ENCODE measurements at places on chromosomes 4 and X.

- DNase-seq: no peak
These were observed 10.2 kb downstream of the TEX13A start for GRCh38 chrX:105210258-105210657.

GRCh38 chr4:78660559-78660958 lies 109.0 kb downstream of the ANXA3 start:
- no peak for DNase-seq

- DNase-seq: no peak
These were observed 43.3 kb upstream of the PRDM8 start for GRCh38 chr4:80153874-80154544.

GRCh38 chr4:117400039-117400835 lies 314.9 kb upstream of the TRAM1L1 start:
- DNase-seq: no peak

- DNase-seq: no peak
These were observed 169.7 kb upstream of the SH3RF1 start for GRCh38 chr4:169440446-169440845.

DNA sequence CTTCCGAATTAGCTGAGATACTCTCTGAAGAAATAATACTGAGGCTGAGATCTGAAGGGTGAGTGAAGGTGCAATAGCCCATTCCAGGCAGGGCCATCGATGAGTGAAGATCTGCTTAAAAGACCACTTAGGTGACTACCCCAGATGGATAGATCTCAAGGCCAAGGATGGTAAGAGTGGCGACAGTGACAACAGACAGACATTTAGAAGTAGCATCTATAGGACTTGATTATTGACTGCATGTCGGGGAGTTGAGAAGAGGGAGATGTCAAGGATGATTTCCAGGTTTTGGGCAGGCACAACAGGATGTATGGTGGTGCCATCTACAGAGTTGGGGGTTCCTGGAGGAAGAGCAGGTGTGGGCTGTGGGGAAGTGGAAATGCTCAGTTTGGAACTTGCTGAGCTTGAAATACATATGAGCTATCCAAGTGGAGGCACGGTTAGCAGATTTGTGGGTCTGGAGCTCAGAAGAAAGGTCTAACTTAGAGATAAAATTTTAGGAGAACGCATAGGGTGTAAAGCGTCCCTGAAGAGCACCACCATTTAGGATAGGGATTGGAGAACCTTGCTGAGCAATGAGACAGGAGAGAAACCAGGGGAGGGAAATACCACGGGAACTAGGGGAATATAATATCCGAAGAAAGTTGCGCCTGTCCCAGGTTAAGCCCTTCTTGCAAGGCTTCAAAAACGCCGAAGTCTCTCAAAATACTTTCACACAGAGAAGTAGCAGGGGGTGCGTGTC lies 688 bp downstream of the UFSP2 start:
- DNase-seq: no peak

DNA sequence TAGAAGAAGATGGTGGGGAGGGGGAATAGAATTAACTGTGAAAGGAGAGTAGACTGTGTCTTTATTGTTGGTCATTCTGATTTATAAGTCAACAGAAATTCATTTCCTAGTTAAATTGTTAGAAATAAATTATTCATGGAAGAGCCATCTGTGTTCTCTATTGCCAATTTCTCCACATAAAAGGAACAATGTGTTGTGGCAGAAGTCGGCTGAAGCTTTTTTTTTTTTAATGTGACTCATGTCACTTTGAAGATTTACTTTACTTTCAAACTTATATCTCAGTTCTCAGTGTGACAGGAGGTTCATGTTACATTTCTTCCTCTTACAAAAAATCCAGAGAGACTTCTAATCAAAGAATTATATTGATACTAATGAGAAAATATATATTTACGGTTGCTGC lies 60.5 kb downstream of the CPE start:
- no peak for DNase-seq

GRCh38 chr4:184232202-184232601 lies 14.5 kb upstream of the ENPP6 start:
- no peak for DNase-seq

GRCh38 chr4:82711158-82711785 lies 87.3 kb downstream of the SCD5 start:
- no peak for DNase-seq

- no peak for DNase-seq
These were observed 58.2 kb upstream of the C4orf50 start for GRCh38 chr4:6076391-6076790.

GRCh38 chrX:13690836-13691235 lies 1.9 kb downstream of the RAB9A start:
- no peak for DNase-seq

DNA sequence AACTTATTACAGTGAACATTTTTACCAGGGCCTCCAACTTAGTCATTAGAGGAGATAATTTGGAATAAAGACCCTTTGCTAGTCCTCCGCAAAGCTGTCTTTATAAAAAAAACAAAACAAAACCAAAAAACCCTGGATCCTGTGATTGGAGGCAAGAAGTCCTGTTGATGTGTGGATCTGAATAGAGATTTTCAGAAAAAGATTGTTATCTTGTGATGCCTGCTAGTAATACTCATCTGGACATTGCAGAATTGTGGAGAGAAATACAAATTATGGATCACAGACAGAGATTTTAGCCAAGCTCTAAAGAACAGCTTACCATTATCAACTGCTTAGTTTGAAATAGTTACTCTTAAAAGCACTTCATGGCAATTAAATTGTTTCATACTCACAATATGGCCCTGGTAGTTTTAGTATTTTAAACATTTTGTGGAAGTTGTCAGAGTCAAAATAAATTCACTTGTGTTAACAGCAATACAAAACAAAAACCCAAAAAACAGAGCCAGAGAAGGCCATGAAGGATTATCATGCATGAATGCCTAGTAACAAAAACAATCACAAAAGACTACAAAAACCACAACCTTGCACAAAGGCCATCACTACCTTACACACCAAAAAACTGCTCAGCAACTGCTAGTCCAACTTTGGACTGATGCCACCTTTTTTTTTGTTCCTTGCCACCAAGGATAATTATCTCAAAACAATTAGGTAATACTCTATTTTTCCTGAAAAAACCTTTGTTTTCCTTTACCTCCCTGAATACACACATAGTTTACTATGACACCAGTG lies 514.5 kb upstream of the SLIT2 start:
- no peak for DNase-seq

DNA sequence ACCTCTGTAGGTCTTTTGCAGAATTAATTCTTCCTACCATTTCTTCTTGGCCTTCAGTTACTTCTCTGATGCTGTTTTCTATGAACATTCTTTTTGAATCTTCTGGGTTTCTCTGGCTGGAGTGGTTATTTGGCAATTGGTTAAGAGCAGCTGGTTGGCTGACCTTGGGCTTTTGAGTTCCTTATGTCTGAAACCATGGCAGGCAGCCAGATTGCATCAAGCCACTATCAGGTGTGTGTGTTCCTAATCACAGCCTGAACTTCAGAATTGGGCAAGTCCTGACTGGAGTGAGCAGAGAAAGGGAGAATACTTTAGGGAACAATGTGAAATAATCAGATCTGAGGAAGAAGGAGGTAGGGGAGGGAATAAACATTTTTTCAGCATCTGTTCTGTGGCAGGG lies 90.2 kb downstream of the ARHGAP10 start:
- DNase-seq: no peak

DNA sequence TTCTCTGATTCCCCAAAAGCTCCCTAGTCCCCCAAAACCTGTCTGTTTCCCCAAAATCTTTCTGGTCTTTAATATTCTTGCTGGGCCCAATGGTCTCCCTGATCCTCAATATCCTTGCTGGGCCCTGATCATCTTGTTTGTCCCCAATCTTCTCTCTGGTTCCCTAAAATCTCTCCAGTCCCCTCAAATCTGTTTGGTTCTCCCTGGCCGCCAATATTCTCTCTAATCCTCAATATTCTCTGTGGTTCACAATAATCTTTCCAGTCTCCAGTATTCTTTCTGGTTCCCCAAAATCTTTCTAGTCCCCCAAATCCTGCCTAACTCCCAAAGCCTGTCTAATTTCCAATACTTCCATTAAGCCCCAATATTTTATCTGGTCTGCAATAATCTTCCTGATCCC lies 18.5 kb downstream of the P2RY8 start:
- DNase-seq: no peak

DNA sequence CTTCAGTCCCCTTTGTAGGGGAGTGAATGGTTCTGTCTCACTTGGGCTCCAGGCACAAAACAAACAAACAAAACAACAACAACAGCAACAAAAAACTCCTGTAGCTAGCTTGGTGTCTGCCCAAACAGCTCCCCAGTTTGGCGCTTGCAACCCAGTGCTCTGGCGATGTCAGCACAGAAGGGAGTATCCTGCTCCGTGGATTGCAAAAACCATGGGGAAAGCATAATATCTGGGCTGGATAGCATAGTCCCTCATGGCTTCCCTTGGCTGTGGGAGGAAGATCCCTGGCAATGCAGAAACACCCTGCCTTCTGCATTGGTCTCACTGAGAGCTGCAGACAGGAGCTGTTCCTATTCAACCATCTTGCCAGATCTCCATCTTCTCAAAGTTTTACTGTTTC lies 39.7 kb downstream of the UGT2B17 start:
- DNase-seq: no peak

DNA sequence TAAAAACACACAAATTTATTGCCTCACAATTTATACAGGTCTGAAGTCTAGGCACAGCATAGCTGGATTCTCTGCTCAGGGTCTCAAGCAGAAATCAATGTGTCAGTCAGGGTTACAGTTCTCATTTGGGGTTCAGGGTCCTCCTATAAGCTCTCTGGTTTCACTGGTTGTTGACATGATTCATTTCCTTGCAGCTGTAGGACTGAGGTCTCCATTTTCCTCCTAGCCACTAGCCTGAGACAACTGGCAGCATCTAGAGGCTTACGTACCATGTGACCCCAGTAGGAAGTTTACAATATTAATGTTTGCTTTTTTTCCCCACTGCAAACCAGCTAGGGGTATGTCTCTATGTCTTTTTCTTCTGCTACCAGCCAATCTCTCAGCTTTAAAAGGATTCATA lies 102.5 kb downstream of the CPEB2 start:
- no peak for DNase-seq

GRCh38 chr4:73847526-73848182 lies 5.4 kb upstream of the PF4V1 start:
- DNase-seq: no peak

DNA sequence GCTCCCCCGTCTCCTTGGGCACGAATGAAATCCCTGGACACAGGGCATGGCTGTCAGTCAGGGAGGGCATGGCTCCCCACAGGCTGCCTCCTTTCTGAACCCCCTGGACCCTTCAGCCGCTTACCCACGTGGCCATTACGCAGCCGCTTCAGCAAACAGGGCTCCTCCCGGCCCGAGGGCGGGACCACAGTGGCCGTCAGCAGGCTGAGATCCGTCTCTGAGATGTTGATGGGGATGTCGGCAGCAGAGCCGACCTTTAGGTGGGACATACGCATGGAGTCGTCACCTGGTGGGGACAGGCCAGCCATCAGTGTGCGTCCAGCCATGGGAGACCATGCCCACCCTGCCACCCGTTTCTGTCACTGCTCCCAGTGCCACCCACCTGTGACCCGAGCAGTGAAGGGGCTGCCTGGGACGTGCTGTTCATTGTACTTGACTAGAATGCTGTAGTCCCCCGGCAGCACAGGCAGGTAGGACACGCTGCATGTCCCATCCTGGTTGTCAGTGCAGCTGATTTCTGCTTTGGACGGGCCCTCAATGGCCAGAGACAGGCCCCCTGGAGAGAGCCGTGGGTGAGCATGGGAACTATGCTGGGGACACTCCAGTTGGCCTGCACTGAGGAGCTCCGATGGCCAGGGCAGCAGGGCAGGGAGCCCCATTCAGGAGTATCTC lies 21.1 kb downstream of the FLNA start:
- DNase-seq: no peak

DNA sequence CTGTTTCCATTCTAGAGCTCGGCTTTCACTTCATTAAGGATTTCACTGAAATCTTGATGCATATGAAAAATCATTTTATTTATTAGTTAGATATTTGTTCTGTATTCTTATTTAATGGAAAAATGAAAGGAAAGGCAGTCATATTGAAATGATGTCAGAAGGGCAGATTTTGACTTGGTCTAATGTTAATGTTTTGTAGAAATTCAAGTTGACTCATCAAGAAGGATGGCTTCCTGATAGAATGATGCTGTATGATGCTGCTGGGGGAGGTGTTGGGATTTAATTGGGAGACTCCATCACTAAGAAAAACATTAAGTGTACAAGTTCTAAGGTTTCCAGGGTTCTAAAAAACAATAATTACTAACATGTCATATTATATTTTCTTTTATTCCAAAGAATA lies 204.8 kb downstream of the PDGFC start:
- no peak for DNase-seq

DNA sequence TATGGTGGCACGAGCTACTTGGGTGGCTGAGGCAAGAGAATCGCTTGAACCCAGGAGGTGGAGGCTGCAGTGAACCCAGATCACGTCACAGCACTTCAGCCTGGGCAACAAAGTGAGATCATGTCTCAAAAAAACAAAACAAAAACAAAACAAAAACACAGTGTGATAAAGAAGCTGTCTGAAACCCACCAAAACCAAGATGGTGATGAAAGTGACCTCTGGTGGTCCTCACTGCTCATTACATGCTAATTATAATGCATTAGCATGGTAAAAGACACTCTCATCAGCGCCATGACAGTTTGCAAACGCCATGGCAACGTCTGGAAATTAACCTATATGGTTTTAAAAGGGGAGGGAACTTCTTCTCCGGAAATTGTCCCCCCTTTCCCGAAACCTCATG lies 29.4 kb upstream of the OPHN1 start:
- DNase-seq: no peak

- no peak for DNase-seq
These were observed 124.6 kb downstream of the CORIN start for GRCh38 chr4:47713129-47713834.

- no peak for DNase-seq
These were observed 82.8 kb upstream of the AMELX start for GRCh38 chrX:11210415-11210801.

DNA sequence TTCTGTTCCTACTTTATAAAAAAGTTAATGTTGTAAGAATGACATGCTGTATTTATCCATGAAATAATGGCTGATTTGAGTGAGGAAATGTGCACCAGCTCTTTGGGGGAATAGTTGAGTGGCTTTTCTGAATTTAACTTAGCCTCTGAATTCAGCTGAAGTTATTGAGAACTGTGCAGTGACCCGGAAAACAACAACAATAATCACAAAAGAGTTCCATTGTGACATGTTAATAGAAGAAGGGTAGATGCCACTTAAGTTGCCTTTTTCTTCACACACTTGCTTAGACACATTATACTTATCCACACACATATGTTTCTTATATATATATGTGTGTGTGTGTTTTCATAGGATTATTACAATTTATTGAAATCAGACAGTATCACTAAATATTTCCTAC lies 301.2 kb downstream of the BMPR1B start:
- no peak for DNase-seq
